ENCODE measurements at places on chromosomes 1 and 21. TPM values are rescaled to one million over a fixed set of nuclear protein-coding genes. Genes with fewer than 3 reads are reported as not detected.

DNA sequence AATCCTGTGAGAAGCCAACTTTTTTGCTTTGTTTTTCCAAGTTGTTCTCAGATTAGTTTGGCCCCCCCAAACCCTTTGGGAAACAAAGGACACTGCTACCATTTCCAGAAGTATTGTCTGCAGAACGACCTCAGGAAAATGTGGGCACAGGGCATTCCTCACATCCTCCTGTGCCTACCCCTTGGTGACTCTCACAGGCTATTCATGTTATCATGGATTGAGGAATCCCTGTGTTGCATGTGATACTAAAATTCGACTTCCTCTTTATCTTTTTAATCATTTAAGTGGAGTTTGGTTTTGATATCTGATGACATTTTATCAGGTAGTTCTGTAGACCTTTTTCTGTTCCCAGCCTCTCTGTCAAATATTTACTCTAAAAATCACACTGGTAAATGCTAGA is 184.5 kb downstream of the FASLG start:
- DNase-seq, result no peak
- H3K4me1 ChIP-seq, result no peaks in the 10 kb centered on the region
- H3K27me3 ChIP-seq, result no peaks in the 10 kb centered on the region
- H3K4me3 ChIP-seq, result no peak overlapping the region

DNA sequence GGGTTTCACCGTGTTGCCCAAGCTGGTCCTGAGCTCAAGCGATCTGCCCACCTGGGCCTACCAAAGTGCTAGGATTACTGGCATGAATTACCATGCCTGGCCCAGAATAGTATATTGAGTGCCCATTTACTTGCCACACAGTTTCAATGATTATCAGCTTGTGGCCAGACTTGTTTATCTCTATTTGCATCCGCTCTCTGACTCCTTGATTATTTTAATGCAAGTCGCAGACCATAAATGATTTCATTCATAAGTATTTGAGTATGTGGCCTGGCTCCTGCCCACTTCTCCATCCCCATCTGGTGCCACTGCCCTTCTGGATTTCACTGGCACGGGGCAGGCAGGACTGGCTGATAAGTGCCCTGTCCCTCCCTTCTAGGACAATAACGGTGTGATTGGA is 18.2 kb upstream of the TRNAU1AP start:
- H3K36me3 ChIP-seq, result no peaks in the 10 kb centered on the region
- no peak for DNase-seq
- H3K4me1 ChIP-seq, result no peaks in the 10 kb centered on the region
- no peaks in the 10 kb centered on the region for H3K27me3 ChIP-seq
- no peak overlapping the region for H3K4me3 ChIP-seq

DNA sequence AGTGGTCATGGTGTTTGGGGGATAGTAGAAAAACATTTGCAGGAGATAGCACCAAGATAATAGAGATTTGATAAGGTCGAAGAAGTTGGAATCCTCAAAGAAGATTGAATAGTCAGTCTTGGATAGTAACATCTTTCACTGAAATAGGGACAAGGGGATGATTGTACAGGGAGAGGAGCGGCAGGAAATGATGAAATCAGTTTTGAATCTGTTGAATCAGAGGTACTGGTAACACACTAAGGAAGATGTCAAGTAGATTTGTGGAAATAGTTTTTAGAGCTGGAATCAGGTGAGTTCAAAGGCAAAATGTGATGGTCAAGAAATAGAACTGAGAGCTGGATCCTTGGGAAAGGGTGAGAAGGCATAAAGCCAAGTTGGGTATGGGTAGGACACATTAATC is 26.5 kb downstream of the CAP1 start:
- no peaks in the 10 kb centered on the region for H3K27me3 ChIP-seq
- peaks cover 100% of the 10 kb centered on the region for H3K36me3 ChIP-seq
- DNase-seq, result no peak
- H3K4me1 ChIP-seq, result peaks cover 58% of the 10 kb centered on the region
- no peak overlapping the region for H3K4me3 ChIP-seq

DNA sequence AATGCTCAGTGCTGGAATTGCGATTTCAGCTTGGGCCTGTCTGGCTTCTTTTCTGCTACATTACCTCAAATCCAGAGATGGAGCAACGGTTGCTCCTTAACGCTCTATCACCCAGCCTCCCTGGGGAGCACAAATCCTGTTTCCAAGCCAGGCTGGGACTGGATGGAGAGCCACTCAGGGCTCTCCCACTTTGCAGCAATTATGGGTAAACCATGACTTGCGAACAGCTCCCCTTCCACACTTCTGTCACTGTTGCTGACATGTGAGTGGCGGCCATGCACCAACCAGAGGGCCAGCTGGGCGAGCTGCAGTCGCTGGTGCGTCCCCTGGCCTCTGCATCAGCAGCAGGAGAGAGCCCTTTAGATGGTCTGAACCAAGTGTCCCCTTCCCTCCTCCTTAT is 65.1 kb upstream of the RAB4A start:
- no peaks in the 10 kb centered on the region for H3K36me3 ChIP-seq
- DNase-seq, result no peak
- H3K4me3 ChIP-seq, result no peak overlapping the region
- H3K27ac ChIP-seq, result no peak overlapping the region

GRCh38 chr1:56142301-56142700 is 437.1 kb downstream of the PLPP3 start:
- H3K27me3 ChIP-seq, result no peaks in the 10 kb centered on the region
- DNase-seq, result no peak
- no peak overlapping the region for H3K27ac ChIP-seq
- no peak overlapping the region for H3K4me3 ChIP-seq
- no peaks in the 10 kb centered on the region for H3K4me1 ChIP-seq

DNA sequence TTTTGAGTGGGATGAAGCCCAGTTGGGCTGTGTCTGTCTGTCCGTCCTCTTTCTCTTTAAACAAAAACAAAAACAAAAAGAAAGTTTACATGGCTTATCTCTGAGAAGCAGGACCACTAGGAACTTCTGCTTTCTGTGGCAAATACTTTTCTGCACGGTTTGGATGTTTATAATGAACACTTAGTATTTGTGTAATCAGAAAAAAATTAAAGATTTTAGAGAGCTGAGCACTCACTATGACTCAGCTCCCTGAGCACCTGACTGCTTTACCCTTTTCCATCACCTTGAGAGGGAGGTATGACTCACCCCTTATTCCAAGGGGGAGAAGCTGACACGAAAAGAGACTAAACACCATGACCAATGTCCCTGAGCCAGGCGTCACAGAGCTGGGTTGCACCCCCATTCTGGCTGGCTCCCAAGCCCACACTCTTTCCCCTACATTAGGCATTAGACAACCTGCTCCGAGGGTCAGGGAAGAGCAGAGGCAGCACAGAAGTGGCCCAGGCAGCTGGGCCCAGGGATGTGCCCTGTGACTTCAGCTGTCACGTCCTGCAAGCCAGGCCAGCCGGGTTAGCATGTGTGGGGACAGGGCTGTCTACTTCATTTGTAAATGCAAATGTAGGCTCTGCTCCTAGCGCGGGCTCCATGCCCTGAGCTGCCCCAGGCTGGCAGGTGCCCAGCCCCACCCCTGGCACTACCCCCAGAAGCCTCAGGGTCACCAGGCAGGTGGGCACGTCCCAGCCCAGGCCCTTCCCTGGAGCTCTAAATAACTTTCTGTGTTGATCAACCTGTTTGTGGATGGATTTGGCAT is 30.4 kb downstream of the RAP1GAP start:
- H3K4me3 ChIP-seq, result no peak overlapping the region
- DNase-seq, result no peak
- peaks cover 8% of the 10 kb centered on the region for H3K4me1 ChIP-seq
- H3K27ac ChIP-seq, result peak overlapping the region; percentile 61

CYYR1 gene
- polyA plus RNA-seq, result 78.1 TPM

KRTAP12-2 gene
- not detected for polyA plus RNA-seq

CFHR2 gene
- not detected for polyA plus RNA-seq

Measured in left lung (tissue), 14 donors.